ENCODE measurements at places on chromosomes 2 and 18. TPM values are rescaled to one million over a fixed set of nuclear protein-coding genes. Genes with fewer than 3 reads are reported as not detected.

DNA sequence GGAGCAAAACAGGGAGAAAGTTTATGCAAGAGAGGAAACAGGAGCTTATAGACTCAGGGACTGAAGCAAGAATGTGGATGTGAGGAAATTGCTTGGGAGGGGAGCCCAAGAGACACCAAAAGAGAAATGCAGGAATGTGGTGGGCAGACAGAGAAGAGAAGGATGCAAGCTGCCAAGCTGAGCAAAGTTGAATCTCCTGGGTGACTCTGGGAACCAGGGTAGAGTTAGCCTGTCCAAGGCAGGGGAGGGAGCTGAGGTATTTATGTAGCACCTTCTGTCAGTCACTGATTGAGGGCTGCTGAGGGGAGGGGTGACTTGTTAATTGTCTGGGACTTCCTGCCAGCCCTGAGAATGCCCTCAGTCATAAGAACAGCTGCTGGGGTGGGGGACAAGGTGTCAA, 464.3 kb downstream of the NBAS start:
- no peak for DNase-seq

DNA sequence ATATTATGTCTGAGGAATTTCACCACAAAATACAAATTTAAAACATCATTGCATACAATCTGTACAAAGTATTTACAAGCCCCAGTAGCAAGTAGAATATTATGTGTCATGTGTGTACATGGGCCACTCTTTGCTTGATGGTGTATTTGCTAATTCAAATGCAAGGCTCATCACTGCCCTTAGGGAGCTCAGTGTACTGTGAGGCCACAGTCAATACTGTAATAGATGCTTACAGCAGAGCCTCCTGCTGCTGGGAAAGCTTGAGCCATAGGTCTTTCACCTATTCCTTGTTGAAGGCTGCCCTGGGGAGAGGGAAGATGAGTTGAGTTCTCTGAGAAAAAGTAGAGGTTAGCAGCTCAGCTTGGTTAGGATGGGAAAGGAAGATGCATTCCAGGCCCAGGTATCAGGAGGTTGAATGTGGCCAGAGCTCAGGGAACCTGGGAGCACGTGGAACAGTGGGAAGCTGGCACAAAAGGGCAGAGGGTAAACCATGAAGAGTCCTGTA, 189.6 kb downstream of the LRP1B start:
- no peak for DNase-seq

DNA sequence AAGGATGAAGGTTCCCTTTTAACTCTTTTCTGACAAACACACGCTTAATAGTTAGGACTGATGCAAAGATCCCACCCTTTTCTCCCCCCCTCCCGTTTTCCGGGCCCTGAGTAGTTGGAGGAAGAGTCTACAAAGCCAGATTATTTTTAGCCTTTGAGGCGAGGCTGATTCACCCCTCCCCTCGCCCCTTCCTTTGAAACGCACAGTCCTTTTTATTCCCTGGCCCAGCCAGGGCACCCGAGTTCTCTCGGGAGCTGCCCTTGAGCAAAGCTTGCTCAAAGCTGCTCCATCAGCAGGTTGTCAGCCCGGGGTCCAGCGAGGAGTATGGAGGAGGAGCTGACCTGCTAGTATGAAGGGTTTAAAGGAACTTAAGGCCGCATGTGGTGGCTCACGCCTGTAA, 47.1 kb upstream of the SPRED2 start:
- no peak for DNase-seq

The CNGA3 gene
- total RNA-seq: not detected
